ENCODE measurements at places on chromosomes 2 and 18.
A peak's percentile ranks its signal among the peaks of the same experiment; 100 is the strongest.

- DNase-seq, result no peak
Observed at GRCh38 chr18:58831606-58832005, 33.1 kb upstream of the ZNF532 start.

DNA sequence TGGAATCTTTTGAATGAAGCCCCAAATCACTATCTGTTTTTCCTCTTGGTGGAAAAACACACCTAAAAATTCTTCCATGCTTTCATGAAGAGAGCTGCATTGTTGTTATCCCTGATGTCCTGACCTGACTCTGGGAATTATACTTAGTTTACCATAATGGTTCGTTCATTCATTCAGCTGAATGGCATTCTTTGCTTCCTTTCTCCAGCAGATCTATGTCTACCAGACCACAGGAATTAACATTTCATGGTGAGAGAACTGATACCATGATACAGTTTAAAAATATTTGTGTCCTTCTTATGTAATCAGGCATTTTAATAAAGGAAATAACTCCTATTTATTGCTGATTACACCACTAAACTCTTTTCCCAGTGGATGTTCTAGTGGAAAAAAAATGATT, 11.1 kb upstream of the SLC4A10 start:
- DNase-seq, result no peak

- DNase-seq, result no peak
Observed at GRCh38 chr2:18133310-18133709, 254.8 kb downstream of the KCNS3 start.

DNA sequence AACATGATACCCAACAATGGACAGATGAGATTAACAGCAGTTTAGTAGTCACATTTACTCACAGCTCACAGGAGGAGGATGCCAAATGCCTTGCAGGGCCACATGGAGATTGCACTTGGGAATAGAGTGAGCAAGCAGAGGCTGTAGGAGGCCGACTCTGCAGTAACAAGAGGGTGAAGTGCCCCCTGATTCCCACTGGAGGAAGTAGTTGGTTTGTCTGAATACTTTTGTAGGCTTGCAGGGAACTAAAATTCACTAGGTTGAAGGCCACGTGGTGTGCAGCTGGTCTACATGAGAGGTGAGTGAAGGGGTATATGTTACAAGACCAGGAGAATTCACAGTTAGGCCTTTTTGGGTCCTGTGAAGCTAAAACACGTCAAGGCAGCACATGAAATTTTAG, 419.3 kb upstream of the TNP1 start:
- no peak for DNase-seq

- DNase-seq, result no peak
Observed at GRCh38 chr18:11955239-11956029, 25.9 kb upstream of the IMPA2 start.

DNA sequence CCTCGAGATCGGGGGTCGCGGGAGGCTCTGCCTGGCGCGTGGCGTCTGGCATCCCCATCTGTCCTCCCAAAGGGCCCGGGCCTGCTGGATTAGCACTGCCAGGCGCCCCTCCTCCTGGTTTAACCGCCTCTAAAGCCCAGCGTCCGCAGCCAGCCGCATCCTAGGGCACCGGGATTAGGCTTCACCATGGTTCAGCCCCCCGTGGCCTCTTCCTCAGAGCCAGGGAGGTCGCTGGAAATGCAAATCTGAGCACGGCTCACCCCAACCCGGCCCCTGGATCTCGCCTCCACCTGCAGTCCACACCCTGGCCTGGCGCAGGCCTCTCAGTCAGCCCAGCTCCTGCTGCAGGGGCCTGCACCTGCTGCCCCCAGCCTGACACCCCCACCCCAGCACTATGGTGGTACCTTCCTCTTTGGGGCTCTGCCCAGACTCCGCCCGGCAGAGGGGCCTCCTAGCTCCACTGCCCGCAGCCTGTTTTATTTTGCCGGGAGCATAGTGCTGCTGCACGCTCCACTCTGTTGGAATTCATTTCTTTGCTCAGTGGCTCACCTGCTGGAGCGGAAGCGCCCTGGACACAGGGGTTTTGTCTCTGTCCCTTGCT, 13.2 kb downstream of the PRELID3A start:
- DNase-seq, result peak; percentile 85

DNA sequence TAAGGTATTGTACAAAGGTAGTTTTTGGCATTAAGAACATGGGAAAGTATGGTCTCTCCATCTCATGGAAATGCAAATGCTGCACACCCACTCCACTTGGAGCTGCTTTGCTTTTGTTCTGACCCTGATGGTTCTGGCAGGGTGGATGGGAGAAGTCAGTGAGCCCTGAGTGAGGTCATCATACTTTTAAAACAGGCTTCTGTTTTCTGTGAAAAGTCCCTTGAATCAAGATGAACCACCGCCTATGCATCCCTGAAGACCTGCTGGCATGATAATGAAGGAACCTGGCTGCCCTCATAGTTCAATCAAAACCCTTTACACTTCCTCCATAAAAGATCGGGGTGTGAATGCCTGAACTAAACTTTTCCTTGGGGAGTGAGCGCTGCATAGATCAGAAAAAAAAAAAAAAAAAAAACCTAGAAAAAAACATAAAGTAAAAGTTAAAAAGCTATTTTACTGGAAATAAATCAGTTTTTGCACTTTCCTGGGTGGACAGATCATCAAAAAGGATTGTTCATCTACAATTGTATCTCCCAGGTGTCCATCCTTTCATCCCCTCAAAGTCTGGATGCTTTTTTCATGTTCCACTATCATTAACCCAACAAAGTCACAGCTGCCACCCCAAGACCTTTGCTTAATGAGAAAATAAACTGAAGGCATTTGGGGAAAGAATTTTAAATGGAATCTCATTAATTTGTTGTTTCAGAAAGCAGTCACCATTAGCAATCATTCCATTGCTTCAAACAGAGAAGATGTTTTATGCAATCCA, 728.1 kb upstream of the DDX18 start:
- no peak for DNase-seq

DNA sequence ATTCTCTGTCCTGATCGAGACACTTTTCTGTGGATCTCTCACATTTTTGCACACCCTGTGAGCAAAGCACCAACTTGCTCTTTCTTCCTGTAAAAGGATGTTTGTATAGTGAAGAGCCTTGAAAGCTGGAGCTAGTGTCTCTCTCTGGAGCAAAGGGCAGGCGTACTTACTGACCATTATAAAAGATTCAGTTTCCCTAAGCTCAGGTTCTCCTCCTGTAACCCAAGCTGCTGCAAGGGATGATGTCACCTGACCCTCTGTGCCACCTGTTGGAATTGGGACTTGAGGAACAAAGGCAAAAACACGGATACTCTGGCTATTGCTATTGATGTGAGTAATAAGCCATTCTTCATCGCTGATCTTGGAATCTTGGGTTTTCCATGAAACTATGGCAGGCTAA, 52.6 kb upstream of the NEMP2 start:
- DNase-seq, result no peak

DNA sequence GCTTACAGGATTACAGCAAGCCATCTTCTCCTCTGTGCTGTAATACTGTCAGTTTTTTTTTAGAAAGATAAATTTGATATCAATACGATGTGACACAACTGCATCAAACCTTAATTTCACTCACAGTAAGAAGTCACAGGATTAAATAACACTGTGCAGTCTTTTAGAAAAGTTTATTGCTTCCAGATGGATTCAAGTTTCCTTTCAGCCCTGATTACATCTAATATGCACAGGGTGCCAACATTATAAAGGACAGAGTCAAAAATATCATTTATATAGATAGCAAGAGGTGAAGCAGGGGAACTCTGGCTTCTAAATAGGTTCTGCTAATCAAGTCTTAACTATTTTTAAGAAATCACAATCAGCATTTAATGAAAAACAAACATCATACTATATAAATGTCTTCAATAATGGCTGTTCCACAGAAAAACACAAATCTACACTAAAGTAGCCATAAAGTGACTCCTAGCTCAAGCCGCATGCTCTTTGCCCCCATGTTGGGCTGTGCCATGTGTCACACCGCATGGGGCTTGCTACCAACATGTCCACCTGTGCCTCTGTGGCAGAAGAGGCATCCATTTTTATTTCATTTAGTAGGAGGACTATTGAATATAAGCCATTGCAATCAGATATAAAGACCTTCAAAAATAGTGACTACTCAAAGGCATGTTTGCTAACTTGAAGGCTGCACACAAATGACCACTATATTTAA, 35.0 kb downstream of the CERKL start:
- DNase-seq, result no peak

DNA sequence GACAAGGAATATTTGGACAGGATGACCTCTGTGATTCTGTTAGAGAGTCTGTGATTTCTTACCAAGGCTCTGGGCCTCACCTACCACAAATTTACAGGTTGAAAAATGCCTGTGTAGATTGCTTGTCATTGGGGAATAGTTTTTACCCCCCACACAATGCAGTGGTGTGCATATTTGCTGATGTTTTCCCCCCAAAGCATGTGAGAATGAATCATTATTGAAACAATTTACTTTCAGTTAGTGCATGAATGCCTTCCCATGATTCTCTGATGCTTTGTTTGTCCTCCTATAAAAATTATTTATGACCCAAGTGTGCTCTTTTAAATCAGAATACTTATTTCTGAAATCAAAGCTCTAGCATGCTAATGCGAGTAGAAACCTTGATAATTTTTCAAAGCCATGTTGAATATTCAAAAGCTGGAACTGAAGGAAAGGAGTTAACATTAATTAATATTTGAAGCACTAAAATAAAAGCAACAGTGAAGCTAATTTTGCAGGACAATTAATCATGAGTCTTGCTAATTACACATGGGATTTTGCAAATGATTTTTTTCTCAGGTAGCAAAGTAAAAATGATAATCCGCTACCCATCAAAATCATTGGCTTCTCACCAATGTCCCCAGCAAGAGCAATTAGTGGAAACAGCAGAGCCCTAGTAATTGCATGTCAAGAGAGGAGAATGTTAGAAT, 361.2 kb upstream of the HNRNPA3 start:
- DNase-seq, result peak; percentile 21

- no peak for DNase-seq
Observed at GRCh38 chr18:61274416-61274960, 58.7 kb upstream of the CDH20 start.

GRCh38 chr2:96325041-96325883, at the start of gene ITPRIPL1:
Gene ITPRIPL1, plus strand, starts transcription at chr2:96325317. Its CDS starts 523 bp downstream, at chr2:96325840.
- peak; percentile 51 for DNase-seq

DNA sequence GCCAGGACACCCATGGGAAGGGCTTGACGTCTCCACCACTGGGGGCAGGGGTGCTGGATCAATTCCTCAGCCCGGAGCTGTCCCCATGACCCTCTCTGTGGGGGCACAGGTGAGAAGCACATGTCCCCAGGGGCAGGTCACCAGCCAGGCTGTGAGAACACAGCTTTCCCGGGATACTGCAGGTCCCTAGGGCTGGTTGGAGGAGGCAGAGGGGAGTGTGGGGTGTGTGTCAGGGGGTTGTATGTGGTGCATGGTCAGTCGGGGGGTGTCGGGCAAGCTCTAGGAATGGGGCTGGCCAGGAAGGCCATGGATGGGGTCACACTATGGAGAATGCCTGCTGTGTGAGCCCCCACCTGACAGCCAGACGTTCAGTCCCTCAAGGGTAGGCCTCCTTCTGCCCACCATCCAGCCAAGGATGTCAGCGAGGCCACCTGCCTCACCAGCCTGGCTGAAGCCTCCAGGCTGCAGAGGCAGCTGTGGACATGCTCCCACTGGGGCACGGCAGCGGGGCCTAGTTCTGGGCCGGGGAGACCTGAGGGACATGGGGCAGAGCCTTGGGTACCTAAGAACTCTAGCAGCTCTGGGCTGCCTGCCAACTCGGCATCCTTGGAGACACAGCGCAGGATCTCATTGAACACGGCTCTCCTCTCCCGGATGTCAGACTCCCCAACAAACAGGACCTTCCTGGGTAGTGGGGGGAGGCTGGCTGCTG, 10.3 kb downstream of the HS1BP3 start:
- DNase-seq, result no peak

DNA sequence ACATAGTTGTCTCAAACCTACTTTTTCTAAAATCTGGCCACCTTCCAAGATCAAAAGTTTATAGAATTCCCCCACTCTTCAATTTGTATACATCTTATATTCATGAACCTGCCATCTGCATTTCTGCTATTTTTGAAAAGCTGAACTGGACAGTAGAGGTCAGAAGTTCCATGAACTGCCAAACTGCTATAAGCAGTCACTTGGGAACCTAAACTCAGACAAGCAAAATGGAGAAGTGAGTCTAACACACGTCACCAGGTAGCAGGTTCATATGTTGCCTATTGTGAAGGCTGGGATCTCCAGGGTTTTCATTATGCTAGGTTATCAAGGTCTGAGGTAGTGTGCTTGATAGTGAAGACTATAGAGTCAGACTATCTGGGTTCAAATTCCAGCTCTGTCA, 2.0 kb upstream of the MYO1B start:
- no peak for DNase-seq

Measured in NCI-H1417 (cell line).